Inflammatory macrophage treated with lipopolysaccharide for 4 hours (primary cell): ENCODE measurements at places on chromosomes 7 and 10.

GRCh38 chr7:150869467-150869866, 17.1 kb downstream of the AOC1 start:
- no peak for DNase-seq

- DNase-seq, result peak; percentile 74
These were observed 5.8 kb downstream of the MRC1 start for GRCh38 chr10:17814973-17815372.

- no peak for DNase-seq
These were observed 184.1 kb downstream of the ABCA13 start for GRCh38 chr7:48355346-48355745.

- no peak for DNase-seq
These were observed 49.8 kb upstream of the ZNF479 start for GRCh38 chr7:57182031-57182430.

GRCh38 chr10:3776796-3777571, 8.0 kb downstream of the KLF6 start:
- DNase-seq, result peak; percentile 84

GRCh38 chr10:21524526-21525366, 736 bp downstream of the SKIDA1 start:
- peak; percentile 52 for DNase-seq

DNA sequence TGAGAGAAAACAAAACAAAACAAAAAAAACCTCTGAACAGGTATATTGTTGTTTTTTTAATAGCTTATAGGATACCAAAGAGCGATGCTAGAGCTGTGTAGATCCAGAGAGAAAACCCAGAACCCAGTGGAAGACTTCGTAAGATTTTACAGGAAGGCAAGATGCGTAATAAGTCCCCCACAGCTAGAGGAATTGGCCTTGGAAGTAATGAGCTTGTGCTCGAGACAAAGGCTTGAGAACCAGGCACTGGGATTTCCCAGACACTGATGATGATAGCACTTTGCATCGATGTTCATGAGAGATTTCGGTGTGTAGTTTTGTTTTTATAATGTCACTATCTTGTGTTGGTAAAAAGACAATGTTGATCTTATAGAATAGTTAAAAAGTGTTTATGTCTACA, 821.5 kb upstream of the IGFBP3 start:
- DNase-seq, result no peak

- DNase-seq, result no peak
These were observed 149.9 kb downstream of the CRPPA start for GRCh38 chr7:16271355-16271915.

DNA sequence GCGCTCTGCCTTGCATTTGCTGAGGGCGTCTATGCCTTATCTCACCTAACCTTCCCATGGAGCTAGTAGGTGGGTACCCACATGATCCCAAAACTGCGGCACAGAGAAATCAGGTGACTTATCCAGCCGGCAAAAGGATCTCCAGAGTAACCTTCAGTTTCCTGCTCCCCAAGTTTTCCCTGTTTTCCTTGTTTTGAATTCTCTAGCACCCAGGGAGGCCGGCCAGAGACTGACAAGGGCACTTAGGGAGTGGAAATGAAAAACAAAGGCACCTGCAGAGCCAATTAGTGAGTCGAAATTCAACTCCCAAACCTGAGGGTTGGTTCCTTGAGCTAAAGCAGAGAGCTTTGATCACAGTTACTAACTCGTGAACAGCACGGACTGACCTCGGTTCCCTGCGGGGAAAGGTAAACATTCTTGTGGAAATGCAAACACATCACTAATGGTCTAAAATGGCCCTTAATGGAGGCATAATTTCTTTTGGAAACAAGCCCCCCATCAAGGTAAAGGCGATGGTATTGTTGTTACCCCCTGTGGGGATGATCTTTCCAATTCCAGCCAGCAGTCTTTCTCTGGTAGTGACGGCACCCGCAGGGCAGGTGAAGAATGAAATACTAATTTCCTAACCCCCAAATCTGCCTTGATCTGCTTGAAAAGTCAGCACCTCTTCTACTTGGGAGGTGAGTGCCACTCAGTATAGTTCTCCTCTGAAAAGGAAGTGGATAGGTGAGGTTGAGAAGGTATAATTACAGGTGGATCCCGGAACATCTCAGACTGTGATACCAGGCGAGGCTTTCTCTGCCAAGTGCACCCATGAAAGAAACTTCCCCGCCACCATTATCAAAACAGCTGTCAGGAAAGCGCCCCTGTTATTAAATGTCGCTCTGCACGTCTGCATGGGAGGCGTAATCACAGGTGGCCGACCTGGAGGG, 365.6 kb upstream of the AUTS2 start:
- DNase-seq, result no peak

GRCh38 chr10:87000491-87000890, 19.6 kb upstream of the FAM25A start:
- peak; percentile 80 for DNase-seq

DNA sequence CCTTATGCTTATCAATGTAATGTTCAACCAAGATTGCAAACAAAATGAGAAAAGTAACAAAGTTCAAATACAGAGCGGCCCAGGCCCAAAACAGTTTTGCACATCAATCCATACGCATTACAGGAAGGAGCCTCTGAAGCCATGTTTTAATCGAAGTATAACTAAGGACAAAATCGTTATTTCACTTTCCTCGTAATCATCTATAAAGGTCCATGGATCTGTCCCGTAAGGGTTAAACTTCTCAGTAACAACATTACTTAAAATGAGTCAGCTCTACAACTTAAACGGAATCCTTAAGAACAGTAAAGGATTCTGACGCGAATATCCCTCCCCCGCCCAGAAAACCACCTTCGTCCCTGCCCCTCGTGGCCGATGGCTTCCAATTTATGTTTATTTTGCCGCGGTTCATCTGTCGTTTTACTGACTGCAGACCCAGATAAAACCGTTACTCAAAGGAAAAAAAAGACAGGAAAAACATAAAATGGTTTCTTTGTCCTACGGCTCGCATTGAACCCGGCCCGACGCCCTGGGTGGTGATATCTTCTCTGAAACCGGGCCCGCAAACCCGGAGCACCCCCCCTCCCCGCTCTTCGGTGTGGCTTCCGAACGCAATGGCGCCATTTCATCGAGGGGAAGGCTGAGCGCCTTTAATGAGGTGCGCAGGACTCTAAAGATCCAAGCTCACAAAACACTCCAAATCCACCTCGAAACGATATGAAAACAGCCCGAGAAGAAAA, 1.1 kb downstream of the HNRNPA2B1 start:
- DNase-seq, result peak; percentile 63
